ENCODE measurements at places on chromosomes 7 and 10. TPM values are rescaled to one million over a fixed set of nuclear protein-coding genes. Genes with fewer than 3 reads are reported as not detected.

Gene RPA3
- total RNA-seq: 23.2 TPM

GRCh38 chr10:61452655-61453641 is at the start of gene TMEM26:
TMEM26 (minus strand) TSS chr10:61453381; CDS start chr10:61453081, 300 bp downstream.
- DNase-seq: peak; percentile 69

GRCh38 chr7:81887098-81888090 is 117.5 kb upstream of the HGF start:
- no peak for DNase-seq

- DNase-seq: no peak
Measured at GRCh38 chr7:27933671-27934565, 194.0 kb downstream of the TAX1BP1 start.

Data from ureter (tissue), 1 donor.